ENCODE measurements at places on chromosomes 3 and 15.

DNA sequence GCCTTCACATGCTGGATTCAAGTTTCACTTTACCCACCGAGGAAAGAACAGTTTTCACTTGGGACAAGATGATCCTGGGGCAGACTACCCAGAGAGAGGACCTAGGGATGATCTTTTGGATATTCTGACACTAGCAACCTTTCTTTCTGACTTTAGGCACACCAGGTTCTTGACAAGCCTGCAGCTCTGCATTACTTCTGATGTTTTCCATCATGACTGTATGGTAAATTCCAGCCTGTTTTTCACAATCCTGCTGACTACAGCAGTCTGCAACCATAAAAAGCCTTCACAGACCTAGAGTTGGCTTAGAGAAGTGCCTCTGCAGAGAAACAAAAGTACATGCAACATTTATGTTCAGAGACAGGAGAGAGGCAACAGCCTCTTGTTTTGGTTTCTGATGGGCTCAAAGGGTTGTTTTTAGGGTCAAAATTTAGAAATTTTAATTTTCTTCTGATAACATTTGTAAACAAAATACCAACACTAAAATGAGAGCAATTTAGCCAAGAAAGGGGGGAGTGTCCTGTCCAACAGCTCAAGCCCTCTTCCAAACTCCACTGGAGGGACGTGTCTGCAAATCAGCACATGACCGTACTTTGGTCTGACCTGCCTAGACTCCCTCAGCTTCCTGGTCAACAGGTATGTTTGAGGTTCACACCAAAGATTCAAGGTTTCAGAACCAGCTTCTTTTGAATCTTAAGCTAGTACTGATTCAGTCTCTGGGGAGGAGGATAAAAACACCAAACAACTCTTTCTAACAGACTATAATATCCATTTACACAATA, 799 bp downstream of the ABI3BP start:
- no peak for DNase-seq

DNA sequence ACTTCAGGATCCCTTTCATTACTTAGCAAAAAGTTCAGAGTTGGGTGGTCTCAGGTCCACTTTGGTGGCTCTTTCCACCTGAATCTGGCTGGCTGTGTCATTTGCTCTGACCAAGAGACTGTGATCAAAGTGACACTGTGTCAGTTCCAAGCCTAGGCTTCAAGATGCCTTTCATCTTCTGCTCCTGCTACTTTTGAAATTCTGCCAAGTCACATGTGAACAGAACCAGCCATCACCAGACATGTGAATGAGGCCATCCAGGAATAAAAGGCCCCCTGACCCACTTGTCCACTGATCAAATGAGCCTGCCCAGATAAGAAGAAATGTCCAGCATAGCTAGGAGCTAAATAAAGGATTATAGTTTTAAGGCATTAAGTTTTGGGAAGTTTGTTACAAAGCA, 132.2 kb downstream of the OSBPL10 start:
- no peak for DNase-seq

GRCh38 chr3:136835089-136835812, 16.3 kb downstream of the SLC35G2 start:
- no peak for DNase-seq

GRCh38 chr15:81091889-81092558, 42.0 kb upstream of the CFAP161 start:
- DNase-seq, result no peak

GRCh38 chr3:107757140-107757539, 234.4 kb downstream of the BBX start:
- no peak for DNase-seq

GRCh38 chr3:141000686-141001085, 50.5 kb upstream of the SPSB4 start:
- no peak for DNase-seq

- no peak for DNase-seq
Measured at GRCh38 chr3:52835766-52836470, 1.1 kb upstream of the MUSTN1 start.
